ENCODE measurements at places on chromosomes 13 and 19.
A peak's percentile ranks its signal among the peaks of the same experiment; 100 is the strongest.

- DNase-seq, result no peak
Observed at GRCh38 chr19:32532233-32532632, 48.8 kb upstream of the PDCD5 start.

DNA sequence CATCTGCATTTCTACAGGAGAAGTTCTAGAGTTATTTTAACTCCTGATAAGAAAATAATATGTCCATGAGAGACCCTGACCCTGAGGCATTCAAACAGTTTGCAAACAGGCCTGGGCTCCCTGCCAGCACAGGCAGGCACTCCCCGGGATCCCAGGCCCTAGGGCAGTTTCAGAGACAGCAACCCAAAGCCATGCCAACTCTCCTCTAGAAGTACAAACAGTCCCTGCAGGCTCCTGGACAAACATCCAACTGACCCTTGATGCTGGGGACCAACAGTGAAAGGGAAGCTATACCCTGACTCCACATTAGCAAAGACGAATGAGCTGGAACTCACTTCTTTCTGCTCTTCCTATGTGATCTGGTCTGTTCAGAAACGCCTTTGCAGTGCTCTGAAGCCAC, 44.8 kb downstream of the CCDC70 start:
- no peak for DNase-seq

DNA sequence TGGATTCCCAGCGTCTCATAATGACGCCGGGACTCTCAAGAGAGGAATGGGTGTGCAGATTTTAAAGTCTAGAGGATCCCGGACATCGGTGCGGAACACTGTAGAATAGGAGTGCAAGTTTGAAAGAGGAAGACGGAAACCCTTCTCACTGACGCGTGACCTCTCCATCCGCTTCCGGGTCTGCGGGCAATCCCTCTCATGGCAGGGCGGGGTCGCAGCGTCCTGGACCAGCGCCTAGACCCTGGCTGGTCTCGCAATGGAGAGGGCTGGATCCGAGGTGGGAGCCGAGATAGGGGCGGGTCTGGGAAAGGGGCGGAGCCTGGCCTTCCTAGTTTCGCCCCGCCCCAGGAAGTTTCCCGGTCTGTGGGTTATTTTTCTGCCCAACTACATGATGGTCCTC, 4.6 kb upstream of the ZNF845 start:
- peak; percentile 46 for DNase-seq

GRCh38 chr13:98897706-98898105, 80.2 kb downstream of the DOCK9 start:
- no peak for DNase-seq

- DNase-seq, result no peak
Observed at GRCh38 chr13:35500144-35500543, 23.7 kb upstream of the MAB21L1 start.

DNA sequence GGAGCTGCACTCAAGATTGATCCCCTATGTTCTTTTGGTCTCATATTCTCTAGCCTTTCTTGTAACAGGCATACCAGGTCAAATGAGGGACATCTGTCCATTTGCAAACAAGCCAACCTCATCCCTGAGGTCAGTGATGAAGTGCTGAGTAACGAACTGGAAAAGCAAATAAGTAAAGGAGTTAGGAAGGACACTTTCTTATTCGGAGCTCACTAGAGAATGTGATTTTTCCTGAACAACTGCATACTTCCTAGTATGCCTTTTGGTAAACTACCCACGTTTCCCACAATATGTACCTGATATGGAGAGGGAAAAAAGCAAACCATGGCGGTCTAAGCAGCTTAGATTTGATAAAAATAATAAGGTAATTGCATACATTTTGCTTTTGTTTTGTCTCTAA, 91.0 kb upstream of the MYCBP2 start:
- no peak for DNase-seq

- peak; percentile 32 for DNase-seq
Observed at GRCh38 chr13:75666646-75667351, 30.7 kb downstream of the LMO7 start.

- DNase-seq, result no peak
Observed at GRCh38 chr13:100608489-100608888, 19.9 kb upstream of the GGACT start.

DNA sequence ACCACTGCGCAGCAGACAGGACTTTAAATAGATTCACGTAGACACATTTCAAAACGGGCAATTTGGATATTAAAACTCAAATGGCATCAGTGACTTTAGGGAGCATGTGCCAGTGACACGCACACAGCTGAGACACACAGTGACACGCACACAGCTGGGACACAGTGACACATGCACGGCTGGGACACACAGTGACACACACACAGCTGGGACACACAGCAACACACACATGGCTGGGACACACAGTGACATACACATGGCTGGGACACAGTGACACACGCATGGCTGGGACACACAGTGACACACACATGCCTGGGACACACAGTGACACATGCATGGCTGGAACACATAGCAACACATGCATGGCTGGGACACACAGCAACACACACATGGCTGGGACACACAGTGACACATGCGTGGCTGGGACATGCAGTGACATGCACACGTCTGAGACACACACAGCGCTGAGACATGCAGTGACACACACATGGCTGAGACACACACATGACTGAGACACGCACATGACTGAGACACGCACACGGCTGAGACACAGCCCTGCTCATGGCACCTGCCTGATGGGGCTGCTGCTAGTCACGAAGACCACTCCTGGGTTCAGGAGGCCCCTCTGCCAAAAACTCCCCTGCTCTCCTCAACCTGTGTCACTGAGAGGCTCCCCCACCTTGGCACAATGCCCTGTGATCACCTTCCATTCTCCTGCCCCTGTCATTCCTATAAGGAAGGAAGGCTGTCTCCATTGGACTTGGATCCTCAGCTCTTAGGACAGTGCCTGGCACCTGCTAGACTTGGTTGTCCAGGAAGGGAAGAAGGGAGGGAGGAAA, 52.5 kb downstream of the SOX1 start:
- no peak for DNase-seq

GRCh38 chr13:96294930-96295881, 205.3 kb downstream of the HS6ST3 start:
- DNase-seq, result peak; percentile 2

DNA sequence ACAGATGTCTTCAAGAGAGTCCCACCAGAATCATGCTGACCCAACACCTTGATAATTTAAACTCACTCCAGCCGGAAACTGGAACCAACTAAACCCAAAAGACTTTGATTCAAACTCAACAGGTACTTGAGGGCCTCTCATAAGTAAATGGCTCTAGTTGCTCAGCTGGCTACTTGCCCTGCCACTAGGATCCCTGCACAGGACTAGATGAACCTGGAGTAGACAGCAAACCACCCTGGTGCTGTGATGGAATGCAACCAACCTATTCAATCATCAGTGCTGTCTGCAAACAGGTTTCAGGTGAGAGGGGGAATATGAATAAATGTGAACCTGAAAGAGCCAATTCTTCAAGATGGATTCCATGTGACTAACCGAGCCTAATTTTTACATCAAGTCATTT, 216.3 kb downstream of the KATNAL1 start:
- no peak for DNase-seq

DNA sequence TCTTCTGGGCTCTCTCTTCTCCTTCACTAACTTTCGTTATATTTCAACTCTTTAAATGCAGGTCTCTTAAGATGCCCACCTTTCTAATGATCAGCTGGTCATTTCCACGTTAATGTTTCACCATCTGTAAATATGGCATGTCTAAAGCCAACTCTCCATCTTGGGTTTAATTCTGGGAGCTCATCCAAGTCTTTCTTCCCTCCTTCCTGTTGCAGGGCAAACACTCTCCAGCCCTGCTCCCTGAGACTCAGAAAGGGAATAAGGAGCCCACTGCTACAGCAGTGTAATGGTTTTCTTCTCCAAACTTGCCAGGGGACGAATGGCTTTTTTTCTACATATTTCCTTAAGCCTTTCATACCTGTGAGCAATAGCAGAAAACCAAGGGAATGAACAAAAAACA, 73.3 kb upstream of the SOX1 start:
- DNase-seq, result no peak

DNA sequence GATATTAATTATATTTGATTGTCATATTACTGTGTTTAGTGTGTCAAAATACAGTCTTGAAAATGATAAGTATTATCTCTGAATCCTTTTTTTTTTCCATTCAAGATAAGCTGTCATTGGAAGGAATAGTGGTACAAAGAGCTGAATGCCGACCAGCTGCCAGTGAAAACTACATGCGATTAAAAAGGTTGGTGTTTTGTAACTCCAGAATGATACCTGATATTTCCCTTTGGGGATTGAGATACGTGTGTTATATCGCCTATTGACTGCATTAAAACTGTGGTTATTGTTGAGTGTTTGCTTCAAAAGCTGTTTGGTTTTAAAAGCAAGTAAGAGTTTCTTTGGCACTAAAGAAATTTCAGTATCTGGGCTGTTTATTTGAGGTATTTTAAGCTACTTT, 6.5 kb upstream of the KCTD4 start:
- DNase-seq, result no peak

DNA sequence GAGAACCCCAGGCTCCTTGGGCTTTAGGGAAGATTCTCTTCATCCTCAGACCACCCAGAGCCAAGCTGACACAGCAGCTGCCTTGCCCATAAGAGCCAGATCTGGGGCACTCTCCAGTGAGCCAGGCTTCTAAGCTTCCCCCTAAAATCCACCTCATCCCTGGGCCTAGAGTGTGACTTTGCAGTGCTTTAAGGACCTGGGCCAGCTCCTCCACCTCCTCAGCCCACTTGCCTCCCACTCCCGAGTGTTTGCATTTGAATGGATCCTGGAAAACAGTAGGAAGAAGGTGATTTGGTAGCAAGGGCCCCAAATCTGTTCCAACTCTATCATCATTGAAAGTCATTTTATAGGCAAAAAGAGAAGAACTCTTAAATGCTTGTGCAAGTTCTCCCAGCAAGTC, 108.7 kb upstream of the UBL3 start:
- no peak for DNase-seq

GRCh38 chr13:112457081-112457480, 80.9 kb downstream of the SPACA7 start:
- DNase-seq, result no peak

DNA sequence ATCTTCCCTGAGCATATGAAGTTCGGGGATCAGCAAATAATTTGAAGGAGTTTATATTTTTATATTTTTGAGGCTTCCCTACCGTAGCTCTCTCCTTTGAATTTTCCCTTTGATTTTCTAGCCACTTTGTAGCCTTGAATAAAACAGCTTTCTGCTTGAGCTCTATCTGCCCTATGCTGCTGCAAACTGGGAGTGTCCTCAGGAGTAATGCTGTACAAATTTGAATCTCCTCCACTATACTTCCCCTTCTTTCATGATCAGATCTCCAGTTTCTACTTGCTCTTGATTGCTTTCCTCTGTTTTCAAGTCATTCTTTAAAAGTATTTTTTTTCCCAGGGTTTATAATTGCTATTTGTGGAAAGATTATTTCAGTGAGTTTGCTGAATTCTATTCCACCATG, 14.6 kb downstream of the PDS5B start:
- DNase-seq, result no peak

DNA sequence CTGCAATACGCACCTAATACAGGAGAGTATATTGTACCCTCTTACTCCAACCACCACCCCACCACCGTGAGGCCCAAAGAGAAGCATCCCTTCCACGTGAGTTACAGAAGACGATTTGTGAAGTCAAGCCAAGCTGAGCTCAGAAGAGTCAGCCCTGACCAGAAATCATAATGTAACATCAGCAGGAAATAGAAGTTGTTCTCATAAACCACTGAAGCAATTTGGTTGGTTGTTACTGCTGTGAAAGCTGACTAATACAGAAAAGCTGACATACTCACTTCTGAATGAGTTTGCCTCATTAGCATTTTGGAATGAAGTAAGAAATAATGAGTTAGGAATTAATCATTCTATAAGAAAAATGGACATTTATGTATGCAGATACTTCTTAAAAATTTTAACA, 749.4 kb upstream of the SLC10A2 start:
- no peak for DNase-seq

DNA sequence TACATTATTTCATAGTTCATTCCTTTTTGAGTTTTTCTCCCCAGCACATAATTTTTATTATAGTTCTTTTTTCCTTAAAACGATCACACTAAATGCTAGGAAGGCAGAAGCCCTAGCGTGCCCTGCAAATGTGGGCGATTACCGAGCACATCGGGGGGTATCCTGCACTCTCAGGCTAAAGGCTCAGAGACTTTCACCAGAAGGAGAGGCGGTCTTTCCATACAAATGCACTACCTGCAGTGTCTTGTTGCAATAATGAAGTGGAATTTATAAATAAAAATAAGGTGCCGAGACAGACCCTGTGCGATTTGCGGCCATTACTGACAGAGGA, 29.3 kb upstream of the SPACA7 start:
- no peak for DNase-seq

DNA sequence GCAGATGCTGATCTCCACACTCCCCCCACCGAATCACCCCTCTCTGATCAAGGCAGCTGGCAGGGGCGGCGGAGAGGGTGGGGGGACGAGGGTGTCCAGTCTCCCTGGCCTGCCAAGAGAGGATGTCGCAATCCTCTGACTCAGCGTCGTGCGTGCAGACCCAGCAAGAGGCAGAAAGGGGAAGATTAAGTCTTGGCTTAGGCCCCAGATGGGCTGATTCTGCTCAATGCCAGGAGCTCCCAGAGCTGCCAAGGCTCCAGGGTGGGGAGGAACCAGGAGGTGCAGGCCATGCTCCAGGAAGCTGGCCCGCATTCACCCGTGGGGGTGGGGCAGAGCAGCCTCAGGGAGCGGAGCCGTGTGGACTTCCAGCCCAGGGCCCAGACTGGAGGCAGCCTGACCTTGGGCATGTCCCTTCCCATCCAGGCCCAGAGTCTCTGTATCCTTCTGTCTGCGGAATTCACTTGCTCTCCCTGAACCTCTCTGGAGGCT, 6.6 kb upstream of the BCL3 start:
- DNase-seq, result peak; percentile 100

- no peak for DNase-seq
Observed at GRCh38 chr13:114143806-114144605, 11.6 kb upstream of the RASA3 start.

- no peak for DNase-seq
Observed at GRCh38 chr19:35107545-35107944, 8.1 kb upstream of the FXYD3 start.

GRCh38 chr19:6088602-6089049, 21.7 kb downstream of the RFX2 start:
- peak; percentile 29 for DNase-seq

DNA sequence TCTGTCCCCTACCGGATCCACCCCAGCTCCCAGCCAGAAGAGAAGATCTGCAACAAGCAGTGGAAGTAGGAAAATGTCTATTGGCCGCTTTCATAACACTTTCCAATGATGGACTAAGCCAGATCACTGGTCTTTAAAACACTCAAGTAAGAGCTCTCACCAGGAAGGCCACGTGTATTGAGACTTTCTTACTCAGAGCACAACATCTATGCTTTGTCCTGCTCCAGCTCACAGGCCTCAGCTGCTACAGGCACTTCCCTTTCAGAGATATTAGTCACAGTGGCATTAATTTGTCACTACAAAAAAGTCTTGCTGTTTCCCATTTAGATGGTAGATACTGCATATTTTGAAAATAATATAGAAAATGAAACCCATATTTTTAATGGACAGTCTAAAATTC, 164.2 kb downstream of the ABCC4 start:
- no peak for DNase-seq

- DNase-seq, result no peak
Observed at GRCh38 chr19:33214596-33214995, 11.1 kb downstream of the SLC7A10 start.
